ENCODE measurements at places on chromosomes 11 and 22.

DNA sequence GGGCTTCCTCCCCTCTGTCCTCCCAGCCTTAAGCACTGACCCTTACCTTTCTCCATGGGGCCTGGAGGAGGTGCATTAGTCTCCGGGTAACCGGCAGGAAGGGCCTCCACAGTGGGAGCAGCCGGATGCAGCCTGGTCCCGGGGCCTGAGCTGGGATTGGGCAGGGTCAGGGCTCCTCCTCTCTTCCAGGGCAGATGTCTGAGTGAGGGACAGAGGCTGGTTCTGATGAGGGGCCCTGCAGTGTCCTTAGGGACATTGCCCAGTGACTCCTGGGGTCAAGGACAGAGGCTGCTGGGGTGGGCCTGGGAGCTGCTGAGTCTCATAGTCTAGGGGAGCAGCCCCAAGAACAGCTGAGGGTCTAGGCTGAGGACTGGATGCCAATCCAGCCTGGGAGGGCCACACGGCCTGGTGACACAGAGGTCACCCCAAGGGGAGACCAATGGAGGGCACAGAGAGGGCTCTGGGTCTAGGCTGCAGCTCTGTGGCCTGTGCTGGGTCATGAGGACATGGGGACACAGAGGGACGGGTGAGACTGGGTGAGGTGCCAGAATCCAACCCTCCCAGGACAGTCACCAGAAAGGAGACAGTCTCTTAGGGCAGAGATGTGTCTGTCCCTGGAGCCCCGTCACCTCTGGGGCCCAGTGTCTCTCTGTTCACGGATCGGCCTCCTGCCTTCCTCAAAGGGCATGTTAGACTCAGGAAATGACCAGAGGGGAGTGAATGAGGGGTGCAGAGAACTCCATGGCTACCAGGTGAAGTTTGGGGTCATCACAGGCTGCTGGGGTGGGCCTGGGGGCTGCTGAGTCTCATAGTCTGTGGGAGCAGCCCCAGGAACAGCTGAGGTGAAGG, 6.5 kb downstream of the IGLL5 start:
- no peak for DNase-seq

DNA sequence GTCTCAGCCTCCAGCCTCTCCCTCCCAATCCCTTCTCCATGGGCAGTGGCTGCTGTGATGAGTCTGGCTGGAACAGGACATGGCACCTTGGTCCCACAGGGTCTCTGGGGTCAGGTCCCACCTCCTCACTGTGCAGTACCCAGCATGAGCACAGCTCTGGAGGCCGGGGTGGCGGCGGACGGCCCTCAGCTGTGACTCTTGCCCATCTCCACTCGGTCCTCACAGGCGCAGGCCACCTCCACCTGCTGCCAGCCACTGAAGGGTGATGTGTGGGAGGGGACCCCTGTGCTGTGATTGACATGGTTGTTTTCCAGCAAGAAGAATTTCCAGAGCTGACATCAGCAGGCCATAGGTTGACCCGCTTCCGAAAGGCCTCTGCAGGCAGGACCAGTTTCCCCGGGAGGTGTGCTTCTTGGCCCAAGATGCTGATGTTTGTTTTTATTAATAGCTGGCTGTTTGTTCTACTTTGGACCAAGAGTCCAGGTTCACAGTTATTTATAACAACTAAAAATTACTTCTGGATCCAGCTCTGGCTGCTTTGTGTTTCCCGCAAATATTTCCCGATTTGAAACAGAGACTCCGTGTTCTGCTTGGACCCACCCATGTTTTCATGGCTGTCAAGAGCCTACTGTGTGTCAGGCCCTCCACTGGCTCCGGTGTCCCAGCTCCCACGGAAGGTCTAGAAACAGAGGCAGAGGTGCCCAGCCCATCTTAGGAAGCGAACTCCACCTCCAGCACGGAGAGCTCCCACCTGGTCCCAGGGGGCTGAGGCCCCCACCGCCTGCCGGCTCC, 45.7 kb downstream of the SCUBE1 start:
- DNase-seq: no peak

GRCh38 chr11:8983552-8983951, 19.3 kb upstream of the TMEM9B start:
- no peak for DNase-seq

- peak; percentile 73 for DNase-seq
Measured at GRCh38 chr22:37260901-37261336, 16.9 kb upstream of the RAC2 start.

DNA sequence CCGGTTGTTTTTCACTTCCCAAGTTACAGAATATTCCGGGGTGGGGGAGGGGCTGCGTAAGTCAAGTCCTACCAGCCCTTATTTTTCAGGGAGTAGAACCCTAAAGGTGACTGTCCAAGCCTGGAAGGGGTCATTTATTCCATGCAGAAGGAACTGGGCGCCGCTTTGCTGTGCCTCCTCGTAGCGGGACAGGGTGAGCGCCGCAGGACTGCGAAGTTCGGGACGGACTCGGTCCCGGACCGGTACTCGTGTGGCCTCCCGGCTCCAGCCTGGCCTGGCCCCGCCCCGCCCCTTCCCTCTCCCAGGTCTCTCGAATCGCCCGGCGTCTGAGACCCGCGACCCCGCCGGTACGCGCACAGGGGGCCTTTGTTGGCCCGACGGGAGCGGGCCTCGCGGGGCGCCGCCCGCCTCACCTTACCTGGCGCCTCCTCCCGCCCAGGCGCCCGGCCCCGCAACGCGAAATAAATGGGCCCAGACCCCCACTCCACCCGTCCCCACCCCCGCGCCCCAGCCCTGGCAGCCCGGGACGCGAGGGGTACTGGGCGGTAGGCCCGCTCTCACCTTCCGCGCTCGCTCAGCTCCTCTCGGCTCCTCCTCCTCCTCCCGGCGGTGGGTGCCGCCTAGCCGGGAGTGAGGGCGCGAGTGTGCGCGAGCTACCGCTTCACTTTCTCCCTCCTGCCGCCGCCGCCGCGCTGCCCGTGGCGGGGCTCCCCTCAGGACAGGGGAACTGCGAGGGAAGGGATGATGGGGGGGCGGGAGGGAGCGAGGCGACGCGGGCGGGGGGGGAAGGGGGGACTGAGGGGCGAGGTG, 698 bp downstream of the PAK1 start:
- DNase-seq: peak; percentile 18

DNA sequence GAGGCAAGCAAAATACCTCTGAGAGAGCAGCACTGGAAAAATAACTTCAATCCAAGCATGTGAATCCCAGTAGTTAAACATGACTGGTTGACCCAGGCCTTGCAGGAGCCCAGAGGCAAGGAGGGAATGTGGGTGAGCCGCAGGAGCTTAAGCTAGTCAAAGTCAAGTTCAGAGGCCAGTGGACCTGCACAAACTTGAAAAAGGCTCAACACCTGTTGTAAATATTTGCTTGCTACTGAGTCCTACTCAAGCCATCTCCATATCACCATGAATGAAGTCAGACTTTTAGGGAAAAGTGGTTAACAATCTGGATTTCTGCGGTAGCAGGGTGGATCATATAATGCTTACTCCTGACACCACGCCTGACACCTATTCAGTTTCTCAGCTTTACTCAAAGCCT, 4.8 kb upstream of the CAT start:
- DNase-seq: no peak

GRCh38 chr11:96229354-96229977, 113.5 kb downstream of the MAML2 start:
- no peak for DNase-seq

GRCh38 chr11:47616726-47617416, 22.7 kb upstream of the C1QTNF4 start:
- peak; percentile 94 for DNase-seq

DNA sequence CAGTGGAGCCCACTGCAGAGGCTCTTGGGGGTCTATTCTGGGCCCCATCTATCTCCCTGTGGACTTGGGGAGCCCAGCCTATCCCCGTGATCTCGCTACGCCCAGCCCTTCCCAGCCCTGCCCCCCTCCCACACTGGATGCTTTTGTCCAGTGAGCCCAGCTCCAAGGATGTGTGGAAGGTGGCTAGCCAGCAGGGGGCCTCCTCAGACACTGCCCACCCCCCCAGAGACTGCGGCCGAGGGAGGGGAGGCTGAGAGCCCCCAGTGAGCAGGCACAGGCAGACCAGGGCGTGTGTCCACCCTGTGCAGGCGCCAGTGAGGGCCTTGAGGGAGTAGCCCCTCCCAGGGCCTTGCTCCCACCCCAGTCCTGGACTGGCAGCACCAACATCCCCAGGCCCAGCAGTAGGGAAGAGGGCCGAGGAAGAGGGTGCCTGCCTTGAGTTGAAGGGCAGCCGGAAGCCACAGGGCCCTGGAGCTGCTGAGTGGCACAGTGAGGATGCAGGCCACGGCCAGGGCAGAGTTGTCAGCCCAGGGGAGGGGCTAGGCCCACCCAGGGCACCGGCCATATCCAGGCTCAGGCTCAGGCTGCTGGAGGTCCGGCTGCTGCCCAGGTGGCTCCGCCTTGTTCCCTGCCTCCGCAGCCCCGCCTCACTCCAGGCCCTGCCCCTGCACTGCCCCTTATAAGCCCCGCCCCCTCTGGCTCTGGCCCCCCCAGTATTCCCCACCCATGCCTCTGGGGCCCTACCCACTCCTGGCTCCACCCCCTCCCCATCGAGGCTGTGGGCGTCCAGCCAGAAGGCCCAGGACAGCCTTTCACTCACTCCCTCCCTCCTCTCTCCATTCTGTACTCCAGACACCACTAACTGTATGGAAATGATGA, 28.0 kb downstream of the MOB2 start:
- DNase-seq: peak; percentile 31

DNA sequence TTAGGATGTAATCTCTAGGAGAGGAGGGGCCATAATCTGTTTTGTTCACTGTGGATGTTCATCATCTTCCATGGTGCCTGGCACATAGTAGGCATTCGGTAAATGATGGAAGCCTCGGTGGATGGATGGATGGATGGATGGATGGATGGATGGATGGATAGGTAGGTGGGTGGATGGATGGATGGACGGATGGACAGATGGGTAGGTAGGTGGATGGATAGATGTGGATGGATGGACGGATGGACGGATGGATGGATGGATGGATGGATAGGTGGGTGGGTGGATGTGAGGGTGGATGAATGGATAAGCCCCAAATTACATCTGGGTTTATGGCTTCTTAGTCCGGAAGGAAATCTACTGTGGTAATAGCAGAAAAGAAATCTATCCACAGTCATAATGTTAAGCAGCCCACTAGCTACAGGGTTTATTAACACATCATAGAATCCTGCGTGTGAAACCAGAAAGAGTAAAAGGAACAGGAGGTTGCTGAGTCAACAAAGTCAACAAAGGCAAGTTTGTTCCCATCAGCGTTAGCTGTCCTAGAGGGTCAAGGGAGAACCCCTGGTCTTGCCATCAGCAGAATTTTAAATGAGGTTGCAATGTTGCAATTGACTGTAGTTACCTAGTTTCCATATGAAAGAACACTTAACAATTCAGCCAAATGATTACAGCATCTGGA, 82.8 kb downstream of the C11orf91 start:
- DNase-seq: peak; percentile 38

- DNase-seq: peak; percentile 7
Measured at GRCh38 chr11:1048375-1049070, 12.0 kb upstream of the MUC6 start.

- no peak for DNase-seq
Measured at GRCh38 chr11:20688761-20689160, 19.4 kb downstream of the NELL1 start.

GRCh38 chr11:131893988-131894387, 523.6 kb downstream of the NTM start:
- no peak for DNase-seq

DNA sequence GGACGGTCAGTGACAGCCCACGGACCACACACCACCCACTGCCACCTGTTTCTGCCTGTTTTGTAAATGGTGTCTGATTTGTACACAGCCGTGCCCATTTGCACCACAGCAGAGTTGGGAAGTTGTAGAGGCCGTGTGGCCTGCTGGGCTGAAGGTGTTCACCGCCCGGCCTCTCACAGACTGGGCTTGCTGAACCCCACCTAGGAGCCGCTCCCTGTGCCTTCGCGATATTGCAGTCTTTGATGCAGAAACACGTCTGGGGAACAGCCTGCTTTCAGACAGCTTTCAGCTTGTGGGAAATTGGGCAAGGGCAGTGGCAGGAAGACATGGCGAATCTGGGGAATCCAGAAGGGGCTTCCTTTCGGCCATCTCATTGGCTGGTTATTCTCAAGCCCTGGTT, 9.8 kb upstream of the GRAMD4 start:
- DNase-seq: no peak

DNA sequence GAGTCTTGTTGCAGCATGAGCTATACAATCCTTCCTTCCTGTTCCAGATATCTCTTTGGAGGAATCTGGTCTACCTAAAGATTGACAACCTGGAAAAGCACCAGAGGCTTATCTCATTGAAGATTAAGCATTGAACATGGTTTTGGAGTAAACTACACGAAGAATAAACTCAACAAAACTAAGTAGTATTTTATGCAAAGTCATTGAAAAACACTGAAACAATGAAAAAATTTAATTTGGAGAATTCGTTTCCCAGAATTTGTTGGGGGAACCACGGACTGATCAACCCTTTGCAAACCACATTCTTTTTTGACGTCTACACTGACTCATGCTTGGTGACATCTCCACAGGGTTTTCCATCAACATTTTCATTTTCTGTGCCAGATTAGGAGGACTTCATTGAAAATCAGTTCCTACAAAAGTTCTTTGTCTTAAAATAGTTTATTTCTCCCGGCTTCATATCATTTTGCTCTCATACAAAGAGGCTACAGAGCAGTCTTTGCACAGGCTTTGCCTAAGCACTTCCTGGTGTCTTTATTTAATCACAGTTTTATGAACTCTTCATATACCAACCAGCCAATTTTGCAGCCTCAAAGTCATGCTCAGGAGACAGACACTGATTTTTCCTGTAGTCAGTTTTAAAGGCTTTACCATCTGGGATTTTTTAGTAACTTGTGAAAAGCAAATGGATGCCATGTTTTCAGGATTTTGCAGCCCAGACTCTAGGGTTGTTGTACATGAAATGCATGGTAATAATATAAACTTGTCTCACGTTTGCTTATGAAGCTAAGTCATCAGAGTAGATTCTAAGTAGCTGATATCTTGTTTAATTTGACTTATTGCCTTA, 186.3 kb downstream of the C11orf91 start:
- peak; percentile 14 for DNase-seq

DNA sequence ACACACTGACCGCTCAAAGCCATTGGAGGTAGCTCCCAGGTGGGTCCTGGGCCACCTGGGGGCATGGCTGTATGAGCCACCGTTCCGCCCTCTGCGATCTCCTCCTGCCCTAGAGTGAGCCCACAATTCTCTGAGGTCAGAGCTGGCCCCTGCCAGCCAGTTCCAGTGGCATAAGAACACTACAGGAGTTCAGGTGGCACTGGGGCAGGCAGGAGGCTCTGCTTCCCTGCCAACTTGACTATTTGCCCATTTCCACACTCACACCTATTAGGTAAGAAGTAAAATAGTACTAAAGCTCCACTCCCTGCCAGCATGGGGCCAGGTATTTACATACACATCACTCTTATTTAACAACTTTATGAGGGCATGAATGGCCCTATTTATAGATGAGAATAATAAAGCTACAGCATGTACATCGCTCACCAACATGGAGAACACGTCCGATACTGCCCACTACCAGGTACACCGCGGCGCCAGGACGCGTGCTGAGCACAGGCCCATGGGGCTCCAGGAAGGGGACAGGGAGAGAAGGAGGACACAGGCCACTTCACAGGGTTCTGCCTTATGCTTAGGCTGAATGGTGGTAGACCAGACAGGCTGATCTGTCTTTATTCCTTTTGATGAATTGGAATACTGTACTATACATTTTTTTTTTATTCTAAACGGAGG, 26.2 kb downstream of the PISD start:
- DNase-seq: no peak

Measured in choroid plexus epithelial cell (primary cell).